ENCODE measurements at places on chromosomes 7 and 10.
A peak's percentile ranks its signal among the peaks of the same experiment; 100 is the strongest.

DNA sequence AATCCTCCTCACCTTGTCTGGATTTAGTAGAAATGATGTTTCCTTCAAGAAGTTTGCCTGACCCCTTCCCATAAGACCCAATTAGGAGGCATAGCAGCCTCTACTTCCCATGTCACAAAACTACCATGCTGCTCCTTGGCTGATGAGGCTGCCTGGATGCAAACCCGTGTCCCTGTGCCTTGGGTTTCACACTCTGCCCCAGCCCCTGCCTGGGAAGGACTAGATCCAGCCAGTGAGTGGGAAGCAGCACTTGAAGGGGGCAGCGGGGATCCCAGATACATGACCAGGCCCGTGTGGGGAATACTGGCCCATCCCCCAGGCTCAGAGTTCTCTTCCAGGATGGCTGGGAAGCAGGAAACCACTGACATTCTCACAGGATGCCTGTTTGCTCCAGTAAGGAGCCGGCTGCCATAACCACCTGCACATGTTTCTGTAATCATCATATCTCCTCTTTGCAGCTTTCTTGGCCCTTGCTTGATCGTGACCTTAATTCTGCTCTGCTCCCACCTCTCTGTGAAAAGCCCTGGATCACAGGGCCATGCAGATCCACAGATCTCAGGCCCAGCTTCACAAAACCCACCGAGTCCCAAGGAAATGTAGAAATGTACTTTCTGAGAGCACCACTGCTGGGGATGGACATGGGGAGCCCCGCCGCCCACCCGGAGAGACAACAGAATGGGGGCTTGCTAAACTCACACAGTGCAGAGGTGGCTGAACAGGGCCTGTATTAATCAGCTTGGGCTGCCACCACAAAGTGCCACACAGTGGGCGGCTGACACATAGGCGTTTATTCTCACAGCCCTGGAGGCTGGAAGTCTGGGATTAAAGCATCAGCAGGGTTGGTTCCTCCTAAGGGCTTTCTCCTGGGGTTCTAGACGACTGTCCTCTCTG lies 287.8 kb upstream of the IGFBP3 start:
- DNase-seq = no peak

DNA sequence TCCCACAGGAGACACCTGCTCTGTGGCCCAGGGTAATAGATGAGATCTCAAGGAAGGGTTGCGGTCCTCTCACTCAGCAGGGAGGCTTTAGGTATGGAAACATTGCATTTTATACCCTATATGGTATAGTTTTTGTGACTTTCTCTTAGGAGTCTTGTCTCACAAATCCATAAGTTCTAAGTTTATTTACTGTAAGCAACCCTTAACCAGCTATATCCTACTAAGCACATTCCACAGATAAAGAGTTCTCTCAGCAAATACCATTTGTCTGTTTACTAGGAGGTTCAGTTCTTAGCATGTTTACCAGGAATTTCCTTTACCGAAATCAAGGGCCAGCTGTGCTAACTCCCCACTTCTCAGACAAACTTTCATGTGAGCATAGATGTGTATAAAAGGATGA lies 66.9 kb downstream of the ANLN start:
- DNase-seq = no peak

GRCh38 chr10:32332299-32332750 lies 14.6 kb downstream of the EPC1 start:
- no peak for DNase-seq

DNA sequence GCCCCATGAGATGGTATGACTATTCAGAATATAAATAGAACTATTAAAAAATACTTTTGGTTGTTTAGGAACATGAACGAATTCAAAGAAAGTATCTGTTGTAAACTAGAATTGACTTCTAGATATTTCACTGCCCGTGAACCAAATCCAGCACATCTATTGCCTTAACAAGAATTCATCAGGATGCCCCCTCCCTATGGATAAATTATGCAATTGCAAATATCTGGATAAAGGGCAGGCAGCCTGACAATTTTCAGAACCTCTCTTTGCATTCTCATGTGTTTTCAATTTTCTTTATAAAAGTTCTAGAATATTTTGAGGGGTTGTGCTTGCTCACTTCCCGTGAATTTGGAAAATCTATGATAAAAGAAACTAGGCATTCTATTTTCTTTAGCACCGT lies 822.1 kb upstream of the SORCS1 start:
- no peak for DNase-seq

DNA sequence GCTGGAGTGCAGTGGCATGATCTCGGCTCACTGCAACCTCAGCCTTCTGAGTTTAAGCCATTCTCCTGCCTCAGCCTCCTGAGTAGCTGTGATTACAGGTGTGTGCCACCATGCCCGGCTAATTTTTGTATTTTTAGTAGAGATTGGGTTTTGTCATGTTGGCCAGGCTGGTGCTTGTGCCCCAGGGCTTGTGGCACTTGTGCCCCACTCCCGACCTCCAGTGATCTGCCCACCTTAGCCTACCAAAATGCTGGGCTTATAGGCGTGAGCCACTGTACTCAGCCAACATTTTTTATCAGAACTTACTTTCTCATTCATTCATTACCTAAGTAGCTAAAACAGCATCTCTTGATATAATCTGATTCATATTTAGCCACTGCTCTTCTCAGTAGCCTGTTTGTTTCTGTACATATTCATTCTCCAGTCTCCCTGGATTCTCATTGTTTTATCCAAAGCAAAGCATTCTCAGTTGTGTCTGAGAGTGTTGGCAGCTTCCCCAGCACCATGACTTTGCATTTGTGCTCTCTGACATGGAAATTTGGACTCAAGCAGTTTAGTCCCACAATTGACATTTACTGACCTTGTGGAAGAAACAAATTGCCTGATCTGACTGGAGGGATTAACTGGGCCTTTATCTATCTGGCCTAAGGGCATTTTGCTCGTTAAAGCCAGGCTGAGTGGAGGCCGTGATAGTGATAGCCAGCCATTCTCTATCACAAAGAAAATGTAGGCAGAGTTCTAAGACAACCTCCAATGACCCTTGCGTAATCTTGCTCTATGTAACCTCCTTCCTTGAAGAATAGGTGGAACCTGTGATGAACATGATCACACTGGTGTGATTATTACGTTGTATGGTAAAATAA lies 44.9 kb downstream of the AKR1B15 start:
- peak; percentile 24 for DNase-seq

DNA sequence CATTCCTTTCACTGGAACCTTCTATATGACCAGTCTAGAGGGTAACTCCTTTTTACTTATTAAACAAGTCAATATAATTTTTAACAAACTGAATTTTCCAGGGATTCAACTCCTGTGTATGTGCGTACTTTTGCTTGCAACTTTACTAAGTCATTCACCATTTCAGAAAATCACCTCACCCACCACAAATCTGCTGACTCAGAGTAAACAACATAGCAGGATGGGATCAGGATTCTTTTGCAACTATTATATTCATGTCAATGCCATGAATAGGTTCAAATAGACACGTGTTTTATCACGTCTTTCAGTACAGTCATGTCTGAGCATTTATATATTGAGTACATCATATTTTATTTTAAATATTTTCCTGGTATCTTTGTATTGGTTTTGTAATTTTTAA lies 14.5 kb downstream of the CTTNBP2 start:
- no peak for DNase-seq

- no peak for DNase-seq
Measured at GRCh38 chr10:29962166-29962850, 97.1 kb downstream of the JCAD start.

GRCh38 chr7:42207420-42207819 lies 29.6 kb downstream of the GLI3 start:
- no peak for DNase-seq
